ENCODE measurements at places on chromosomes 4 and X.

DNA sequence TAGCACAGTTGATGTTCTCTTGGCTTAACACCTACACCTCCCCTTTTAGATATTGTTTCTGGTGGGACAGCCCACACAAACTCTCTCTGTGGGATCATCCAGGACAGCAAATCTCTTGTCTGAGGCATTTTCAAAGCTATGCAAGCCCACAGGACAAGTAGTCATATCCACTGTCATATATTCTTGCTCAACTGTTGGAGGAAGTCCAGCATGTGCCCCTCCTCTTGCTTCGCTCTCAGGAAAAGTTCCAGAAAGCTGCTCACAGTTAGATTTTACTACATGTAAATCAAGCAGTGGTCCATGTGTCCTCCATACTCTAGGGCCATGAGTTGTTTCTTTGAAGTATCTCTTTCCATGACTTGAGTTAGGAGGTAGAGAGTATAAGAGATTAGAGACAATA lies 260.7 kb downstream of the INPP4B start:
- DNase-seq = no peak

GRCh38 chr4:184395971-184396391 lies 78.4 kb downstream of the IRF2 start:
- no peak for DNase-seq

DNA sequence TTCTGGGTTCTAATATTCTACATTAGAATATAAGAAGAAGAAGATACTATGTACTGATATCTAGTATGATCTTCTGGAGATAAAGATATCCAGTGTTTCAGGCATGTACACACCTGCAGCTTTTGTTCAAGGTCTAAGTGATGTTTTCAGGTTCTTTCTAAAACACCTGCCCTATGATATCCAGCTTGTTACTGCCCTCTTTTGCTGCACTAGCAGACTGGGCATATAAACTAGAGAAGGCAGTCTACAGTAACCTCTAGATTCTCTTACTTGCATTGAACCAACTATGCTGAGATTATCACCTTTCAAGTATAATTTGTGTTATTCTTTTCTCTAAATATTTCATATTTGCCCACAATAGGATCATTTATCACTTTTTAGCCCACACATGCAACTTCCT lies 1.9 kb upstream of the FRYL start:
- no peak for DNase-seq

DNA sequence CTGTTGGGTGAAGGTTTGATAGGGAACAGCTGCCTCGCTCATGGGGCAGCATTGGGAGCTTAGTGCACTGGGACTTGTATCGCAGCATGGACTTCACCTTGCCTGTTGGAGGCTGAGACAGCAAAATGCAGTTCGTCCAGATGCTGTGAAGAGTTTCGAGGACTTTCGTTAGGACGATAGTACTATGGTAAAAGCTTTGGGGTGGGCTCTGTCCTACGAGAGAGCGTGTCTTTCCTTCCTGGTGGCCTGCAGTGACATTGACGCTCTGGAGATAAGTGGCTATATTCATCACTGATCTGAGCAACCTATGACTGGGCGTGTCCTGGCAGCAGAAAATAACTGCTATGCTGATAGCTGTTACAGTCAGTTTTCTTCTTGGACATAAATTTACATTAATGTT lies 44.8 kb downstream of the ARHGAP10 start:
- DNase-seq = no peak

DNA sequence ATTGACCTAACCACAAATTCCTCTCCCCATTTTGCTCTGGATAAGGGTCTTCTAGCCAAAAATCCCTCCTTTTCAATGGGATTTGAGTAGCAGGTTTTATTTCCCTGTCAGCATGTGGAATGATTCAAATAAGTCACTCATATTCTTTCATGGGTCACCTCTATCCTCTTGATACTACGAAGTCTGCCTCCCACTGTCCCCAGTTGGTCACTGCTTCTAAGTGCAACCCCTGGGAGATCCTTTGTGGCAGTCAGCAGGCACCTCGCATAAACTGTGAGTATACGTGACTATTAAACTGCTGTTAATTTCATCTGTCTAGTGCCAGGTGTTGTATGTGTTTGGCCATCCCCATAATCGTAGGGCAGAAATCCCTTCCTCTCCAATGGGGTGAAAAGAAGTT lies 1667.9 kb upstream of the PCDH7 start:
- DNase-seq = no peak

DNA sequence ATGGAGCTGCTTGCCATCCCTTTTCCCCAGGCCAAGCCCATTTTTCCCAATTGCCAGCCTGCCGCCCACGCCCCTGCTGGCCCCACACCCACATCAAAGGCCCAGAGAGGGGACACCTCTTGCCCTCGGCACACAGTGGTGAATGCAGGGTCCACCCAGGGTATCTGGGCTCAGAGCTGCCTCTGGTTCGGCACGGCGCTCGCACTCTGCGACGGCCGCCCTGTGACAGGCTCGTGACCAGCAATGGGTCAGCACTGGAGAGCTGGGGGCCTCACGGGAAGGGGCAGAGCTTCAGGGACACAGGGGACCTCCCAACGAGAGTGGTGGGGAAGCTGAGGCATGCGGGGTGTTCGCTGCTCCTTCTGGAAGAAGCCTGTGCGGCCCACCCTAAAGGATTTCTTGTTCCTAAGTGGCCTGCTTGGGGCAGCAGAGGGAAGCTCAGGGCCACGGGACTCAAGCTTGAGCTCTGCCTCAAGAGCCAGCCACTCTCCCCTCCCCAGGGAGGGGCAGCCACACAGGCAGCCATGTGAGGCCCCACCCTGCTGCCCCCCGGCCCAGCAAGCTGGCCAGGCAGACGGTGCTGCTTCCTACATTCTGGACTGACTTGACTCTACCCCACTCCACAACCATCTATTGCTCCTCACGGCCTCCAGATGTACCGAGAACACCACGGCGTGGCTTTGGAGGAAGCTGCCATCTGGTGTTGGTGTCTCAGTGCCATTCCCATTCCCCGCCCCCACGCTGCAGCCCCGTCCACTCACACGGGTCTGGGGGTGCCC lies 73.7 kb downstream of the ABLIM2 start:
- no peak for DNase-seq

DNA sequence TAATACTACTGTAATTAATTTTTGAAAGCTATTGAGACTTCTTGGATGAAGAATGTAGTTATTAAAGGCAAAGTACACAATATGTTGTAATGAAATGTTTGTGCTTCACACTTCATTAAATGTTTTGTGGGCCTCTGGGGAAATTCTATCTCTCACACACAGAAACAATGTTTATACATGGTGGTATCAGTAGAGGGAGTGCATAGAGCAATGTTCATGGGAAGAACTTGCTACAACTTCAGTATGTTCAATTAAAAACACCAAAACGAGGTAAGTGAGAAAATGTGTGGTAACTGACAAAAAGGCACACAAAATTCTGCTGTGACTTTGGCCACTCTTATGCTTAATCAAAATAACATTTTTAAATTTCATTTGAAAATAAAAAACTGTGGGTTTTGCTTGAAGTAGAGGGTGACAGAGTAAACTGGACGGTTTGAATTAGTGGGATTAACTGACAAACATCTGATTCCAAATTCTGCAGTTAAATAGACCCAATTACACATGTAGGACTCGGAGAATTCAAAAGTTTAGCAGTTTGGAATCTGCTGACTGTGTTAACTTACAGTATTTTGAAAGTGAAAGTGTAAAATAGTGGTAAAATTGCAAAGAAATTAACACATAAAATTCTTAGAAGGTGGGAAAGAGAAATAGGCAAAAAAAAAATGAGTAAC lies 111.4 kb upstream of the TTC29 start:
- no peak for DNase-seq

DNA sequence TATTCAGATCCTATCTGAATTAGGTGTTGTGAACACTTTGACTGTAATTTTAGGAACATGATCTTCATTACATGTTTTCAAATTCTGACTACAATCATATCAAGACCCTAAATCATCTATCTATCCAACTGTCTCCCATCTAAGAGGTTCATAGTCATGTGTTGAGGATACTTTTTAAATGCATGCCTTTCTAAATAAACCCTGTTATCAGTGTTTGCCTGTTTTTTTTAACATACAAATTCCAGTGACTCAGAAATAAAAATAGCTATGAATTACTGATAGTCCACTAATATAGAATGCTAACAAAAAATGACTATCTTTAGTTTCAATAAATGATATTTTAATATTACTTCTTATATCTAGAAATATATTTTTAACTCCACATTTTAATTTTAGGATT lies 8.0 kb downstream of the RAB28 start:
- DNase-seq = no peak

GRCh38 chr4:183422962-183423631 lies 21.3 kb upstream of the CDKN2AIP start:
- DNase-seq = no peak

DNA sequence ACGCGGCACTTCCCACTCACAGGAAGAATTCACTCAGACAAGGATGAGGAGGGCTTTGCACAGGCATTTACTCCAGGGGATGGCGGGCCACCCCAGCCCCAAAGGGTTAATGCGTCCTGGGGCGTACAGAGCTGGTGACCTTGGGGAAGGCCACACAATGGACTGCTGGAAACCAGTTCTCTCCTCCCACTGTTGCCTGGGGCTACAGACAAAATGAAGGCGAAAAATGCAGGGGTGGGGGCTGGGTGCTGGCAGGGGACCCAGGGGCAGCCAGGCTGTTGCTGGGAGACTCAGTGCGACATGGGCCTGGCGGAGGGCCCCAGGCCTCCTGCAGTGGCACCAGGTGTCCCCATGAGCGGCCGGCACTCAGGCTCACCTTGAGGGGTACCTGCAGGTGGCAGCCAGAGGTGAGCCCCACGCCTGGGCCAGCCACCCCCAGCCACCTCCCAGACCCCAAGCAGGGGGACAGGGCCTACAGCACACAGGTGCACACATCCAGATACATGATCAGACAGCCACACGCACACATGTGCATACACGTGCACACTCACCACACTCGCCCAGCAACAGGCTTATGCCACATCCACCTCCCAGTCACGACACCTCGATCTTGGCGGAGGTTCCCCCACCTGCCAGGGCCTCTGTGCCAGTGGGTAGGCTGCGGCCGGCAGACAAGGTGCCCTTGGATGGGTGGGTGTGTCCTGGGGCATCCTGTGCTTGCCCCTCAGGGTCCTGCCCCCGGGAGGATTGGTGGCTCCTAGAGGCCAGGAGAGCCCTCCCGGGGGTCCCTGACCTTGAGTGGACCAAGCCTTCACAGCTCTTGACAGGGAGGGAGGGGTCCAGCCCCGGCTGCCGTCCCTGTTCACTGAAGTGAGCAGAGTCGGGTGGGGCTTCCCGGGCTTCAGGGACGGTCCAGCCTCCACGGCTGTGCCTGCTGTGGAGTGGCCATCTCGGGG lies 13.1 kb downstream of the NAT8L start:
- DNase-seq = no peak

GRCh38 chr4:53455766-53456165 lies 78.3 kb downstream of the FIP1L1 start:
- DNase-seq = no peak

DNA sequence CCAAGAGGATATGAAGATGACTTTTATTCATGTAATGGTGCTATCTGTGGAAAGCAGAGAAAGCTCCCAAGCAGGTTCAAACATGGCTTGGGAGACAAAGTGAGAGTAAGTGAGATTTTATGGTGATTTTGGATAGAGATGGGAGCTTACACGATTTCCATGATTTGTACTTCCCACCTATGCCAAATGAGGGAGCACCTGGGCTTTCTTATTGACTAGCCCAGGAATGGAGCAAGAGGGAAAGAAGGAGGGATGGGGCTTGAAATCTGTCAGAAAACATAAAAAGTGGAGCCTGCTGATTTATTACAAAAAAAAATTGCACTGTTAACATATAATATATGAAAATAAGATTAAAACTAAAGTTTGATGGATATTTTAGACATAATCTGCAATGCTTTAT lies 703.5 kb upstream of the PABPC4L start:
- no peak for DNase-seq

DNA sequence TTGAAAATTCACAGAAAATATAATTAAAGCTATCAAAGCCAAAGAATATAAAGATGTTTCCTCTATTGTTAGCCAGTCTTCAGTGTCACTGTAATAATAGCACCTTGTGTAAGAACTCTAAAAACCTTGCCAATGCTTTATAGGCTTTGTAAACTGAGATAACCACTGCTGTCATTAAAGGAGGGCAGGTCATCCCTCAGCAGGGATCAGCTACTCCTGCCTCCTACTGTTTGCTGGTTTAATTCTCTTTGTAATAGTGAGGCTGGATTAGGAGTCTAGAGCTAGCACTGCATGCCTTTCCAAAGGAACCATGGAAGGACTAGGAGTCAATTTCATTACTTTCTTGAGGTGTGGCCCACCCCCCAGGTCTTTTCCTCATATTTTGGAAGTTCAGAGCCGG lies 46.2 kb downstream of the FHIP1A start:
- DNase-seq = no peak

- no peak for DNase-seq
Measured at GRCh38 chrX:130637591-130637990, 235.8 kb downstream of the RBMX2 start.

DNA sequence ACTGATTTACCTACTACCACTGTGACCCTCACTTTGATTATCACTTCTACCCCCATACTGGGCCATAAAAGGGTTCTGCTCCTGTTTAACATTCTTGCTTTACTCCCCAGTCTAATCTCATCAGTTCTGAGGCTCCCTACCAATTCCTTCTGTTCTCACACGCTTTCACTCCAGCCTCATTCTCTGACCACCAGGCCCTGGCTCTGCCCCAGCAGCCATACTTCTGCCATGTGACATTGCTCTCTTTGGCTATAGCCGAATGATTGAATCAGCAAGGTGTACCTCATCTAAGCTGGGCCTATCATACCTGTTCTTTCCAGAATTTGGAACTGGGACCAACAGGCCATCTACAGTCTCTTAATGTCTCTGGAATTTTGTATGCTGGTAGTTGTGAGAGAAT lies 14.4 kb upstream of the ELF2 start:
- DNase-seq = no peak

GRCh38 chr4:164783976-164784375 lies 30.0 kb downstream of the SMIM31 start:
- DNase-seq = no peak

DNA sequence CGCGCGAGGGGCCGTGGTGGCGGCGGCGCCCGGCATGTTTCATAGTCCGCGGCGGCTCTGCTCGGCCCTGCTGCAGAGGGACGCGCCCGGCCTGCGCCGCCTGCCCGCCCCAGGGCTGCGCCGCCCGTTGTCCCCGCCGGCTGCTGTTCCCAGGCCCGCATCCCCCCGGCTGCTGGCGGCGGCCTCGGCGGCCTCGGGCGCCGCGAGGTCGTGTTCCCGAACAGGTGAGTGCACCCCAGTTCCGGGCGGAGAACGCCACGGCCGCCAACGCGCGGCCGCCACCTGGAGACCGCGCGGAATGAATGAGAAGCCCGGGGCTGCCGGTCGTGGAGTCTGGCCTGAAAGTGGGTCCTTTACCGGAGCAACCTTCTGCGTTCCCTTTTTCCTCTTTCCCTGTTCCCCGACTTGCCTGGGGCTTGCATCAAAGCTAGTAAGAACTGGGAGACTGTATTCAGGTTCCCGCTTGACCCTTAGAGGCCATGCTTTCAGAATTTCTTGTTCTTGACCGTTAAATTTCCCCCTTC lies 429 bp downstream of the NOCT start:
- no peak for DNase-seq

DNA sequence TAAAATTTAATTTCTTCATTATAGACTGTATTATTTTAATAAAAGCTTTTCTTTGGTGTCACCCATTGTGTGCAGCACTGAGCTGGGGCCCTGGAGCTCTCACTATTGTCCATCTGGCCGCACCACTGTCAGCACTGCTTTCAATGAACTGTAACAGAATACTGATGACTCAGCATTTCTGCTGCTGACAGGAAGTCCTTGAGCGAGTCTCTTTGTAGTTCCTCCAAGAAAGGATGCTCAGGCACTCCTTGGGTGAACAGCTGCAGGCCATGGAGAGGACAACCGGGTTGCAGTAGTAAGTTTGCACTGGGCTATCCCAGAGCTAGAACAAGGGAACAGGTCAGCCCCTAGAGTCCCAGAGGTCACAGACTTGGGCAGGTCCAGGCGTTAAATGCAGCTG lies 81.6 kb downstream of the SORBS2 start:
- DNase-seq = no peak

Measured in NCI-H446 (cell line).